ENCODE measurements at places on chromosomes 7 and 10. TPM values are rescaled to one million over a fixed set of nuclear protein-coding genes. Genes with fewer than 3 reads are reported as not detected.

Gene LARP4B
- 74.7 TPM for total RNA-seq

Gene KCNMA1
- 20.6 TPM for total RNA-seq

Gene ALOX5
- total RNA-seq: 36.8 TPM

Gene ZNF716
- total RNA-seq: not detected

DNA sequence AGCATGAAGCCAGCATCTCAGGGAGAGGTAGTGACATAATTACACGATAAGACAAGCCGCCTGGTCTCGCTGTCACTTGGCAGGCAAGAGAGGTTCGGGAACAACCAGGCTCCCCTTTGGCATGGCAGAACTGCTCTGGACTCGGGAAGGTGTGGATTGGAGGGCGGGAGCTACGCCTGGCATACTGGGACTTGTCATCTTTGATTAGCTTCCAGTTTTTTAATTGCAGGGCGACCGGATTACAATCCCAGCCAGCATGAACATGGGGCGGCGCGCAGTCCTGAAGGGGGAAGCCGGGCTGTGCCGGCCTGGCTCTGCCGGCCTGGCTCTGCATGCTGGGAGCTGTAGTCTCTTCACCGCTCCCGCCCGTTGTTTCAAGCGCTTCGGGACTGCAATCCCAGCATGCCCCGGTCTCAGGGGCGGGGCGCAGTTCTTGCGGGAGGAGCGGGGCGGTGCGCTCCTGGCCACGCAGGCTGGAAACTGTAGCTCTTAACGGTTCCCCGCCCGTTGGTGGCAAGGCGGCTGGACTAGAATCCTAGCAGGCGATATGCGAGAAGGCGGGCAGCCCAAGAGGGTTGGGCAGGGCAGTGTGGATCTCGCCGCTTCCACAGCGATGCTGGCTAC, 45.5 kb upstream of the ZNF716 start:
- no peak for DNase-seq

- DNase-seq: no peak
These were observed 209.2 kb upstream of the FAM3C start for GRCh38 chr7:121605317-121605680.

DNA sequence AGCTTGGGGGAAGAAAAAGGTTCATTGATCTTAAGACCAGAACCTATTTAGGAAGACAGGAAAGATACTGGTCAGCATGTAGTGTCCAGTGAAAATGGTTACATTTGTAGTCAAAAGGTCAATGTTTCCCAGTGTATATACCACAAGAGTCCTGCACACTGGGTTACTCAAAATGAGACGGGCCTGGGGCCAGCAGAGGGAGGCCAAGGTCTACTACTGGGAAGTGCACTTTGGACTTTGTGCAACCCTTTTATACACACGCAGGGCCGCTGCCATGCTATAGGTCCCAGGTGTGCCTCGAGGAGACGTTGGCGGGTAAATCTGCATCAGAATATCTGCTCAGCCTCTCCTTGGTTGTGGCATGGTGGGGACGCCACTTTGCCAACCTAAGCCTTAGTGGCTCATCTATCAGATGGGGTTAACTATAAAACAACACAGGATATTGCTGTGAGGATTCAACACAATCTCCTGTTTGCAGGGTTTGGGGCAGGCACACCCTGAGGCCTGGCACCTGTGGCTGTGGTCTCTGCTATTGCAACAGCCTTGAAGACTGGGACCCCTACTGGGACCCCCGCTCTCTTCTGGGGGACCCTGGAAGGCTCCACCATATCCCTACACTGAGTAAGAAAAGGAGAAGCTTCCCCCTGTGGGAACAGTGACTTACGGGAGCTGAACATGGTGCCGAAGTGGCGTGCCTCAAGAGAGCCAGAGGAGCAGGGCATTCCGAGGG, 19.7 kb downstream of the CLRN3 start:
- DNase-seq: no peak

DNA sequence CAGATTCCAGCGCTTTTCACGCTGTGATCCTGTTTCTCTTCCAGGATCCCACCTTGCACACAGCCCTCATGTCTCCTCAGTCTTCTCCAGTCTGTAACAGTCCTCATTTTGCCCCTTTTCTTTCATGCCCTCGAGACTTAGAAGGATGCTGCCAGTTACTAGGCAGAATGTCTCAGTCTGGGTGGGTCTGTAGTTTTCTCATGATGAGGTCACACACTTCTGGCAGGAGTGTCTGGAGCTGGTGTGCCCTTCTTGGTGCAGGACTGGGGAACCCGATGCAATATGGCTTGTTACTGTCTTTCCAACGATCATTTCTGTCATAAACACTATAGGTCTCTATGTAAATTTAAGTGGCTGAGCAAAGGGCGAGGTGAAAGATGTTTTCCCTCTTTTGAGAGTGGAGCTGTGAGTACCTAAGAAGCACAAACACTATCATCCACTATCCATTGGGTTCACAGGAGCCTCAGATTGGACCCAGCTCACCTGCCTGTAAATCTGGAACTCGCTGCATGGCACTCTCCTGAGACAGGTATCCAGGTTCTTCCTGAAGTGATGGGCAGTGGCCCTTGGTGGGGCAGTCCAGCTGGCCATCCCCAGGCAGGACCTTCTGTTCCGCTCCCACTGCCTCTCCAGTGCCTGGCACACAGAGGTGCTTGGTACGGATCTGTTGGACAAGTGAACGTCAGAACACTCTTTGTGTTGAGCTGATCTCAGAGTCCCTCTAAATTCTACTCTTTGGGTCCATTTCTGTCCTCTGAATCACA, 64.3 kb upstream of the ZNF32 start:
- DNase-seq: no peak

GRCh38 chr10:101018600-101019439, 12.1 kb downstream of the PDZD7 start:
- DNase-seq: peak; percentile 95

- DNase-seq: no peak
These were observed 94.1 kb upstream of the ARMC3 start for GRCh38 chr10:22833781-22834180.

All from mesenteric fat pad (tissue), 1 donor.